ENCODE measurements at places on chromosomes 4 and X.

DNA sequence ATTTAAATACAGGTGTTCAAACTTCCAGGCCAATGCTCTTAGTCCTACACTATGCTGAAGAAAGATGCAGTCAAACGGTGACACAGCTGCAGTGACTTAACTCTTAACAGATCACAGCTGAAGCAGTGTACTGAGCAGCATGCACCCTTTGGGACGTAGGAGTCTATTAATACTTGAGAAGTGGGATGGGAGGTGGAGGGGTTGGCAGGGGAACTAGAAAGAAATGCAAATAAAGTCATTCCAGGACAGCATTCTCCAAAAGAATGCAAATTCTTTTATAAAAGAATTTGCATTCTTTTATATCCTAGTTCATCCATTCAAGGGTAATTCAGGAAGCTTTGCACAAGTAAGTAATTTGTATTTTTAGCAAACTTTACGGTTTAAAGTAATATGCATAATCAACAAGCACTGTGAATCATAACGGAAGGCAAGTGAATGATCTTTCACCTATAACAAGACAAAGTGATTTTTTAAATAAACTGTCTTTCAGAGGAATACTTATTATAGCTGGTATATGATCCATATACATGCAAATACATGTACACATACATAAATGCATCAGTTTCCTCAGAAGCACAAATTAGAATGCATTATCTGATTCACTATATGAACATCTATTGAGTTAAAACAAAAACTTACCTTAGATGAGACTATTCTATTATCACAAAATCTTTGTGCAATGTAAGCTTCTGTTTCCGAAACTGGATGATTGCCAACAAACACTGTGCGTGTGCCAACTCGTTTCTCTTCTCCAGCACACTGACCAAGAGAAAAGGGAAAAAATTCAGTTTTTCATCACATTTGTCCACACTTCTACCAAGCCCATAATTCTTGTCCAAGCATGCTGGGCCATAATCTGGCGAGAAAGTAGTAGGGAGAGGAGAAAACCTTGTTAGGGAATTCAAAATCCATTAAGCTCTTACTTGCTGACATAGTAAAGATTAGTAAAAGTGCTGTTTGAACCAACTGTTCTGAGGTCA is 106.5 kb downstream of the ATP11C start:
- peak; percentile 8 for DNase-seq

GRCh38 chrX:100368167-100368566 is 41.9 kb downstream of the PCDH19 start:
- DNase-seq: no peak

DNA sequence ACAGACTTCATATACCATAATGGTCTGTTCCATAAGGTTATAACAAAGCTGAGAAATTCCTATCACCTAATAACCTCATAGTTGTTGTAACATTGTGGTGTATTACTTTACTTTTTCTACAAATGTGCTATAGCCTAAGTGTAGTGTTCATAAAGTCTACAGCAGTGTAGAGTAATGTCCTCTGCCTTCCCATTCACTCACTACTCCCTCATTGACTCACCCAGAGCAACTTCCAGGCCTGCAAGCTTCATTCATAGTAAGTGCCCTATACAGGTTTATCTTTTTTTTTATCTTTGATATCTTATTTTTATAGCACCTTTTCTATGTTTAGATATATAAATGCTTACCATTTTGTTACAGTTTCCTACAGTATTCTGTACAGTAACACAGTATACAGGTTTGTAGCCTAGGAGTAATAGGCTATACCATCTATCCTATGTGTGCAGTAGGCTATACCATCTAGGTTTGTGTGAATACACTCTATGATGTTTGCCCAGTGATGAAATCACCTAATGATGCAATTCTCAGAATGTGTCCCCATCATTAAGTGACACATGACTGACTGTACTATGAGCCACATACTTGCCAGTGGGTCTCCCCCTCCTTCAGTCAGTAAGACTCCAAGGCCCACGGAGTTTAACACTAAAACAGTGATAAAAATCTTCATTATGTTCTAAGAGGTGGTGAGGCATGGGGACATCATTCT is 299.9 kb downstream of the UNC5C start:
- no peak for DNase-seq

GRCh38 chr4:38803833-38804653 is 548 bp downstream of the TLR1 start:
- DNase-seq: peak; percentile 23

DNA sequence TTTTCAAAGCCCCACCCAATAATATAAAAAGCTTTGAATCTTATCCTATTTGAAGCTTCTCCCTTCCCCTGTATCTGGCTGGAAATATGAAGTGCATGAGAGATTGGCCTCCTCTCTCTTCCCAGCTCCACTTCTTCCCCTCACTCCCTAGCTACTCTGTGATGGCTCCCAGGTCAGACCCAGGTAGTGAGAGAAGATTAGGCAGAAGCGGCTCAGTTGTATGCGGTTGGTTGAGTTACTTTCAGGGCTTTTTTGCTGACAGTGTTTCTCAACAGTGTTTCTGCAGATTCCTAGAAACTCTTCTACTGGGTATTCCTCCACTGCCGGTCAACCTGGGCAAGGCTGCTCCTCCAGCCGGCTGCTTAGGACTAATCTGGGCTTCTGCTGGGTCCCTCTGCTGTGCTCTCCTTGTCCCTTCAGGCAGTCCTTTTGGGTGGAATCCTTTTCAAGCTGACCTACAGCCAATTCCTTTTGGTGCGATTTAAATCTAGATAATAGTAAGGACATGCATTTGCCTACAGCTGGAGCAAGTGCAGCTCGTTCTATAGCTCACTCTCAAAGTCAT is 87.4 kb upstream of the SLC7A11 start:
- no peak for DNase-seq

- no peak for DNase-seq
These were observed 119.8 kb downstream of the DRD5 start for GRCh38 chr4:9901257-9901656.
